ENCODE measurements at places on chromosomes 2 and 18.

DNA sequence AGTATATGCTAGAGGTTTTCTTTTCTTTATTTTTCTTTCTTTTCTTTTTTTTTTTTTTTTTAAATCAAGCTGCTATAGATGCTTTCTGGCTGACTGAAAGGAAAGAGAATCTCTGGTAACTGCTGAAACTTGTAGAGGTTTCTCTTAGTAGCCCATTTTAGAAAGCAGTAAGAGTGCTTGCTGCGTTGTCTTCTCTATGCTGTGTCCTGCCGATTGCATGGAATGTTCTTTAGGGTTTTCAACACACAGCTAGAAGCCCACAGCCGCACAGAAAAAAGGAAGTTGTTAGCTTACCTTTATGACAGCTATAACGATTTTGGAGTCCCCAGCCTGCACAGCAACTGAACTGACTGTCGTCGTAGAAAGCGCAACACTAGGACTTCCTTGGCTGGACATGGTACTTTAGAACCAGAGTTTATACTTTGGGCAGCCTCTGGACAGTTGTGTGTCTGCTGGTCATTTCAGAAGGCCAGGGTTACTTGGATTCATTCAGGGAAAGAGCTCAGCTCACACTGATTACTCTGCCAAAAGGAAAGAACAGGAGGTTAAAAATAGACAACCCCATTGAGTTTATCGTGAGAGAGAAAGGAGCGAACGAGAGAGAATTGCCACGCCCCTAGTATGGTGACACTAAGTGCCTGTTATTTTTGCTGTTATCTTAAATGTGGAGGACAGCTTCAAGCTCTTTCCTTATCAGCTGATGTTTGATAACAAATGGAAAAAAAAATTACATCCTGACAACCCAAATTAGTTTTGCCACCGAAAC lies at the start of gene CCDC141:
TSS of gene CCDC141 (minus strand) at position 592 of the 766 bp plus-strand sequence. CDS start at position 396, 196 bp downstream.
- no peak for DNase-seq

GRCh38 chr18:11671156-11671555 lies 17.9 kb upstream of the GNAL start:
- DNase-seq: no peak

DNA sequence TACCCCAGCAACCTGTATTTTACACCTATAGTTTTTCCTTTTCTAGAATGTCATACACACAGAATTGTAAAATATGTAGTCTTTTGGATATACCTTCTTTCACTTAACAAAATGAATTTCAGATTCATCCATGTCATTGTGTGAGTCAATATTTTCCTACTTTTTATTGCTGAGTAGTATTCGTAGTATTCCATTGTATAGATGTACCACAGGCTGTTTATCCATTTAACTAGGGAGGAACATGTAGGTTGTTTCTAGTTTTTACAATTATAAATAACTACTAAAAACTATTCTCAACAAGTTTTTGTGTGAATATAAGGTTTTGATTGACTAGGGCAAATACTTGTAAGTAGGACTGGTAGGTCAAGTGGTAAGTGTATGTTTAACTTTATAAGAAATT lies 187.4 kb downstream of the ACOXL start:
- DNase-seq: no peak

- no peak for DNase-seq
Measured at GRCh38 chr2:202373490-202373889, 2.6 kb upstream of the BMPR2 start.

- DNase-seq: no peak
Measured at GRCh38 chr2:121529439-121530211, 1.1 kb upstream of the RNU4ATAC start.

DNA sequence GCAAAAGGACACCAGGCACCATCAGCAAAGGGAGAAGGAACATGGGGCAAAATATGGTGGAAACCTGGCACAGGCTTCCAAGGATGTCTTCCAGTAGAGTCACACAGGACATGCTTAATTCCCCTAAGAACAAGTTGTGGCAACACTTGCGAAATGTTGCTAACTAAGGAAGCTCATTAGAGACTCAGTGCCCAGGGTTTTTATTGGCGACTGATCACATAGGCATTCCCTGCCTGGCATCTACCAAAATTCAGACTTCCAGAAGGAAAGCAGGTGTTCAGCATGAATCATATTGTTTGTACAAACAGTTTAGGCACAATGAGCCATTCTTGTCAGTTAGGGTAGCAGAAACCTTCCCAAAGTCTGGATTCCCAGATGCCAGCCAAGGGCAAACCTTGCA lies 25.7 kb downstream of the SLC4A1AP start:
- DNase-seq: no peak

- no peak for DNase-seq
Measured at GRCh38 chr2:145563741-145564615, 1044.1 kb upstream of the ZEB2 start.

- DNase-seq: no peak
Measured at GRCh38 chr2:233063269-233063975, 3.3 kb downstream of the INPP5D start.

- DNase-seq: no peak
Measured at GRCh38 chr2:240401308-240401707, 34.2 kb upstream of the GPC1 start.

DNA sequence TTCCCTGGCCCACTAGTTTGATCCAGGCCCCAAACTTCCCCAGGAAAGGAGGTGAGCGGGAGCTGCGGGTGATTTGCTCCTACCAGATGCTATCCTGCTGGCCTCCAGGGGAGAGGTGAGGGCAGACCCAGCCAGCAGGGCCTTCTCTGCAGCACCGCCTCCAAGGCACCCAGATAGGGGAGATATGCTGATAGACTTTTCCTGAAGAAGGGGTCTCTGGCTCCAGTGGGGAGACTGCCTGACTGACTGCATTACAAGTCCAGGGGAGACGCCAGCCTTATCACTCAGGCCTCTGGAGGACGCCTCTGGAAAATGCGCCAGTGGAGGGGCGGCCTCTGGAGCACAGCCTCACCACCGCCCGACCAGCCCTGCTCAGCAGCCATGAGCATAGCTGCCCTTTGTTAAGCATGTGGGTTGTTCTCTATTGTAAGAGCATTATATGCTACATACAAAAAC lies 60.6 kb upstream of the SMAD7 start:
- no peak for DNase-seq

GRCh38 chr2:164535280-164536025 lies 85.8 kb downstream of the GRB14 start:
- no peak for DNase-seq

GRCh38 chr2:32993005-32993539 lies 46.3 kb downstream of the LTBP1 start:
- no peak for DNase-seq

Measured in NCI-H524 treated with DMSO at 0.1 percent for 48 hours (cell line).